ENCODE measurements at places on chromosomes 5 and 9.
A peak's percentile ranks its signal among the peaks of the same experiment; 100 is the strongest.

DNA sequence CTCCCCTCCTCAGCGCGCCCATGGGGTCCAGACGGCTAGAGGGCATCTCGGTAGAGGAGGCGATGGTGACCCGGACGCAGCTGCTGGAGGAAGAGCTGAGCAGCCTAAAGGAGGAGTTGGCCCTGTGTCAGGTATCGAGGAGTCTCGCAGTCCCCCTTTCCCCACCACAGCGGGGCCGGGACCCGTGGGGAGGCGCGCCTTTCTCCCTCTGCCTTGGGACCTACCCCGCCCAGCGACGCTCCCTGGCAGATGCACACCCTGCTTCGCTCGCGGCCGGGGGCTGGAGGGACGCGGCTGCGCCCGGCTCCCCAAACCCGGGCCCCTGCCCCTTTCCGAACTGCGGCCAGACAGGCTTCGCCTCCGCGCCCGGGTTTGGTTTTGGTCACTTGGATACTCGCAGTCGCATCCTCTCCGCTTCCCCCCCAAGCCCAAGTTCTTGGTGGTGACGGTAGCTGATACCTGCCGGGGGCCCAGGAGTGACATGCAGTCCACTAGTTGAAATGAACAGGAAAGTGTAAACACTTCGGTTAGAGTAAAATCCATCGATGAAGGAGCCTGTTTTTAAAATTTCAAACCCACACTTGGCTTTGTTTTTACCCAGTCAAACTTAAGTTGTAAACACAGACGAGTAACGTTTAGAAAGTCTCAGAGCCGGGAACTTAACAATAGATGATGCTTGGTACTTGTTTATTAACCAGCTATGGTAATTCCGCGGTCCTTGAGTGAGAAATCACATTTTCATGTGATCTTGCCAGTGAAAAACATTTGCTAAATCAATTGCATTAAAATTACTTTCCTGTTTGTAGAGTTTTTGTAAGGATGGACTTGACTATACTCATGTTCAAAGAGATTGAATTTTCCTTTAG lies 688 bp downstream of the CNTLN start:
- DNase-seq = peak; percentile 68

- no peak for DNase-seq
Measured at GRCh38 chr5:39671561-39671961, 246.8 kb upstream of the DAB2 start.

DNA sequence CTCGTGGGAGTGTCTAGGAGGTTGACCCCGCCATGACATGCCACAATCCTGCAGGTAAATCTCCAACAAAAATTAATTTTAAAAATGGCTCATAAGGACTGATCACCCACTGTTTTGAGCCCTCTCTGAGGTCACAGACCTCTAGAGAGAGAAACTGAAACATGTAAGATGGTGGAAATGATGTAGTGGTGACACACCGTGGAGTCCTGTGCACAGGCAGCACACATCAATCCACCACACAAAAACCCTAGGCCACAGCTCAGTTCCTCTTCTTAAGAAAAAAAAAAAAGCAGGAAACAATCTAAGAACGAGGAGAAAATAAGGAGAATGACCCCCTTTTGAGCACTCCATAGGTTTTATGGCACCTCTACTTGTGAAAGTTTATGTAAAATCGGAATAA lies 93.8 kb upstream of the FAM120A start:
- peak; percentile 38 for DNase-seq

GRCh38 chr5:97778451-97778850 lies 595.4 kb upstream of the RIOK2 start:
- DNase-seq = no peak

DNA sequence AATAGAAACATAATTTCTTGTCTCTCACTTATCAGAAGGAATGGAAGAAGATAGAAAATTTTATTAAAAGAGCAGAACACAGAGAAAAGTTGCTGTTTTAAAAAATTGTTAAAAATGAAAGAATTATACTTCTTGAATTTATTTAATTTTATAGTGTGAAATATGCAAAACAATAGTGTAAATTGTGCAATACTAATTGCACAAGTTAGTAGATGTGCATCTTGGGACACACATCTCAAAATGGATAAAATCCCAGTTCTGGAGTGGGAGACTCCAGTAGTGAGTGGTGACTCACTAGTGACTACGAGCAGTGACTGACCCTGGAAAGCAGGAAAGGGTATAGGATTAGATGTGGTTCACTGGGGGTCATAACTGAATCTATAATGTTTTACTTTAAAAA lies 223.2 kb downstream of the MSX2 start:
- no peak for DNase-seq
